DMS79 treated with DMSO at 0.1 percent for 48 hours (cell line): ENCODE measurements at places on chromosomes 3 and 15.

DNA sequence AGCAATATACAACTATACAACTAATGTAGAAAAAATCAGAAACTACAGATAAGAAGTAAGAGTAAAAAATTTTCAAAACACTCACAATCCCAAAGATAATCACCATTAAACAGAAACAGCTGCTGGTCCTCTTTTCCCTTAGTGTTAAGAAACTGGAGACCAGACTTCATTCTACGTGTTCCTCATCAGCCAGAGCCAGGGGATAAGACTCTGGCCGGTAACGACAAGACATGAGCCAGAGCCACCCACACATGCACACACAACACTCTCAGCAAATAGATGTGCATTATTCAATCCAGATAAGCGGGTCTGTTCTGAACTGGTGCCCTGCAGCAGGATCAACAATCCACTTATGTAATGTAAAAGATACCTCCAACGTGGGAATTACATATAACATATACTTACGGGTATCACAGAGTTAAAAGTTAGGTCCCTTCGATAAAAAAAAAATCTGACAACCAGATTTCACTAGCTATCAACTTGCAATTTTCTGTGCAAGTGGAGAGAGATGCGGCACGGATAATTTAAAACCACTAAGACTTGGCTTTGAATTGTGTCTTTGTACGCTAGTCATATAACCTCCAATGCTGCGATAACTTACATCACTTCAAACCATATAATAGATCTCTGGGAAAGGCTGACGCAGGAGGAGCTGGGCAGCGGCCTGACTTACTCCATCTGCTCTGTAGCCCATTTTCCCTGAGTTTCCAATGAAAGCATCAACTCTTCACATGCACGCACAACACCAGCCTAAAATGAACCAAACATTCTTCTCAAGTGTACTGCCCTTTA lies 17.8 kb downstream of the PRICKLE2 start:
- DNase-seq = no peak

- no peak for DNase-seq
These were observed 552.6 kb upstream of the CBLB start for GRCh38 chr3:106421426-106421825.

DNA sequence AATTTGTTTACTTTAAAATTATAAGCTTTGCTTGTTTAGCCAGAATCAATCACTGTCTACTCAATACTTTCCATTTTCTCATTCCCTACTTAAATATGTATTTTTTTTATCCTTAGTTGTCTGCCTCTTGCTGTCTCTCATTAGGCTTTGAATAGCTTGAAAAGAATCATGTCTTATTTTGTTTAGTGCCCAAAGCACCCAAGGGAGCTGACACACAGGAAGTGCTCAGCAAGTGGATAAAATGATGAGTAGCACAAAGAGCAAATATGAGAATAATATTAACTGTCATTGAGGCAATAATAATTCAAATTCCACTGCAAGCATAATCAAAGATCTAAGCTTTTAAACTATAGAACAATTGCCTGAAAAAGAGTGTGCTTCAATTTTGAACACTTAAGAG lies 19.0 kb upstream of the IL1RAP start:
- no peak for DNase-seq

DNA sequence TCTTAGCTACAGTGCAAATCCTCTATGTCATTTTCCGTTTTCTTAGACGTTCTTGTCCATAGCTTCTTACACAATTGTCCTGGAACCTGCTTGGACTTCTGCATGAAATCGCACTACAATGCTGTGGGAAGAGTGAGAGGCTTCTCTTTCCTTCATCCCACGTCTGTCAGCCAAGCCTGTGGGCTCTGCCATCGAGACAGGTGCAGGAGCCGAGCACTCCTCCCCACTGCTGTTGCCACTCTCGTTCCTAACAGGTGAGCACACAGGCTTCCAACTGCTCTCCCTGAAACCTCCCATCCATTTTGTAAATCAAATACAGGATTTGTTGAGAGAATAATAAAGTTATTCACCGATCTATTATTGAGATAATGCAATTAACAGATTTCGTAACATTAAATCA lies 23.5 kb downstream of the ZXDC start:
- DNase-seq = no peak

GRCh38 chr3:69420781-69421520 lies 35.1 kb upstream of the FRMD4B start:
- DNase-seq = no peak

GRCh38 chr3:54928046-54928770 lies at the start of gene LRTM1:
TSS of gene LRTM1 (minus strand) at chr3:54928059. CDS start at chr3:54927911, 148 bp downstream.
- no peak for DNase-seq

- no peak for DNase-seq
These were observed 11.4 kb upstream of the HEG1 start for GRCh38 chr3:125067225-125067624.

GRCh38 chr15:59229015-59229414 lies 22.4 kb downstream of the LDHAL6B start:
- DNase-seq = no peak

DNA sequence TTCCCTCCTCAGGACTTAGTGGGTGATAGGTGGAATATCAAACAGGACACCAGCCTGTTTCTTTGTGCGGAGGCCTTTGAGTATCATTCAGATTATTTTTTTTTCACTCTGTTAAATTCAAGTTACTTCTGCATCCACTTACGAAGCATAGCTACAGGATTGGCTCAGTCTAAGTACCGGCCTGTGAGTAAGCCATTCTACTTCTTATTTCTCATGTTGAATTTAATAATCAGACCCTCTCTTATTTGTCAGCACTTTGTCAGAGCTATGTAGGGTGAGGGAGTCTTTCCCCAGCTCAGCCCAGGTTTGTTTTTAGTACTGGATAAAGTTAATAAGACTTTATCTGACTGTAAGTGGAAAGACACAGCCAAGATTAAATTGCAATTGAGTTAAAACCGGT lies 54.7 kb downstream of the ITPR1 start:
- no peak for DNase-seq

DNA sequence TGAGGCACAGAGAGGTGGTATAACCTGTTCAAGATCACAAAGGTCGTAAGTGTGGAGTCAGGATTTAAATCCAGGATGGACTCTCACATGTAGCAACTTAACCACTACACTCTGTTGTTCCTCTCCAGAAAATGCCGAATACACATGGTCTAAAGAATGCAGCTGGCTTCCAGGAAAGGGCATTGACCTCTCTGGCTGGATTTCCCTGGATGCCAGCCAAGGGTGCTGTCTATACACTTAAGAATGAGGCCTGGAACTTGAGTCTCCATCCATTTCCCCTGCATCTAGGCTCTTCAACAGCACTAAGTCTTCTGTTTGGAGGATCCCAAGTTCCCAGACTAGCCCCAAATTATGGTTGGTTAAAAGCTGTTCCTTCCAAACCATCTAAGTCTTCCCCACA lies 60.5 kb downstream of the CERS3 start:
- DNase-seq = no peak

DNA sequence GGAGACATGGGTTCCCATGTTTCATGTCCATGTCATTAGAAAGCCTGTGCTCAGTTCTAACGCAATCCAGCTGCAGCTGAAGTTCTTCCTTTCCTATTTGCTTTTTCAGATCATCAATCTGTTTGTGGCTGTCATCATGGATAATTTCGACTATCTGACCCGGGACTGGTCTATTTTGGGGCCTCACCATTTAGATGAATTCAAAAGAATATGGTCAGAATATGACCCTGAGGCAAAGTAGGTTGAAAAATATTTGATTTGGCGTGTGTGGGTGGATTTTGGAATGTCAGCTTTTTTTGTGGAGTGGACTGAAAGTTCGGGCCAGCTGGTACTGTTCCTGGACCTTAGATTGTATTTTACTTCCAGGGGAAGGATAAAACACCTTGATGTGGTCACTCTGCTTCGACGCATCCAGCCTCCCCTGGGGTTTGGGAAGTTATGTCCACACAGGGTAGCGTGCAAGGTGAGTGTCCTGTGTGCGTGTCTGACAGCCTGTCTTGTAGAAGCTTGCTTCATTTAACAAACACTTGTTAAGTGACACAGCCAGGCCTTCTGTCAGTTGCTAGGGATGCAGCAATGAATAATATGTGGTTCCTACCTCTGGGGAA lies 69.6 kb downstream of the CHDH start:
- DNase-seq = no peak

- peak; percentile 46 for DNase-seq
These were observed 48.8 kb downstream of the ADAMTS9 start for GRCh38 chr3:64638981-64639481.

DNA sequence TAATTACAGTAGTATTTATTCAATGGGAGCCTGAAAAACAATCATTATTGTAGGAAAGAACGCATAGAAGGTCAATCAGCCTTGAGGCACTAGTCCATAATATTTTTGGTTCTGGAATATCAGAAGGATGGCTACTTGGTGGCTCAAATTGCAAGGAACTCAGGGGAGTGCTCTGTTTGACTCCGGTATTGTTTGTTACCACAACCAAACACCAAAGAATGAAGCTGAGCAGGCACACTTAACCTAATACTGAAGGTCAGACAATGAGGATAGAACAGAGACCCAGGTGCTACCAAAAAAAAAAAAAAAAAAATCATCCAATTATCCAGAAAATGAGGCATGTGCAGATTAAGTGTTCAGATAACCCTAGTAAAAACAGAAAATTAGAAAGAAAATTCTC lies 11.1 kb upstream of the SATB1 start:
- no peak for DNase-seq

- no peak for DNase-seq
These were observed 138.6 kb downstream of the SUCLG2 start for GRCh38 chr3:67515778-67516177.

GRCh38 chr15:51093839-51094605 lies 684 bp downstream of the TNFAIP8L3 start:
- DNase-seq = no peak

GRCh38 chr3:120280026-120280425 lies 5.0 kb downstream of the GPR156 start:
- DNase-seq = no peak

DNA sequence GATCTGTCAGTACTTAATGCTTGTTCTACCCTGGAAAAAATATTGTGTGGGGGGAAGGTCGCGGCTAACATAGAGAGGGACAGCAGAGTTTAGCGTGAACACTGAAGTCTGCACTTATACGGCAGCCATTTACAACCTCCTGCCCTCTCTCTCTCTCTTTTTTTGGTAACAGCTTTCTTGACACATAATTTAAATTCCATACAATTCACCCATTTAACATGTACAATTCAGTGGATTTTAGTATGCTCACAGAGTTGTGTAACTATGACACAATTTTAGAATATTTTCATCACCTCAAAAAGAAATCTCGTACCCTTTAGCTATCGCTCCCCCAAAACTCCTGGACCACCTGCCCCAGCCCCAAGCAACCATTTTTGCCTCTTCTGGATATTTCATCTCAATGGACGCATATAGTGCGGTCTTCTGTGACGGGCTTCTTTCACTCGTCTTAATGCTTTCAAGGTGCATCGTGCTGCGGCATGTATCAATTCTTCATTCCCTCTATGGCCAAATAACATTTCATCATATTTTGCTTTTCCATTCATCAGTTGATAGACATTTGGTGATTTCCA lies 141.8 kb downstream of the XXYLT1 start:
- DNase-seq = no peak

DNA sequence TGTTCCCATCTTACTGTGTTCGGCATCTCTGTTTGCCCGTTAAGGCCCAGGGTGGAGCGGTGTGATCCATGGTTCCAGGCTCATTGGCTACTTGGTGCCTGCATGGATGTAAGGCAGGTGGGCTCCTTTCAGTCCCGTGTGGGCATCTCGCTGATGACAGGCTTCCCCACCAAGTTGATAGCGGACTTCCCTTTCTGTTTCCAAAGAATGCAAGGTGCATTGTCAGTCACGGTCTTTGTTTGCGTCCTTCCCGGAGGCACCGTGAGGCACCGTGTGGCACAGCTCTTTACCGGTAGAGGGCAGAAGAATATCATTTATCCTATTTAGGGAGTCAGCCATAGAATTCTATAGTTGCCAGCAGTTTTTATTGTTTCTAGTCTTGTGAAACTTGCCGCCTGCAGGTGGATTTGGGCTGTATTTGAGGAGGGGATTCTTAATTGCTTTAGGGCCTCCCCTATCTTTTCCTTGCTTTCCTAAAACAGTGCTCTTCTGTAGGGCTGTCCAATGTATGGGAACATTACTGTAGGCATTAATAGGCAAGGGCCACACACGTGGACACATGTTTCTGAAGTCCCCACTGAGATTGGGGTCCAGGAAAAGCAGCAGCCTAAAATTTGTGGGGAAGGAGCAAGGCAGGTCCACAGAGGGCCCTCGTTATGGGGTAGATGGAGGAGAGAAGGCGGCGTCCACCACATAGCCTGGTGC lies 244.1 kb downstream of the SLCO3A1 start:
- peak; percentile 62 for DNase-seq

DNA sequence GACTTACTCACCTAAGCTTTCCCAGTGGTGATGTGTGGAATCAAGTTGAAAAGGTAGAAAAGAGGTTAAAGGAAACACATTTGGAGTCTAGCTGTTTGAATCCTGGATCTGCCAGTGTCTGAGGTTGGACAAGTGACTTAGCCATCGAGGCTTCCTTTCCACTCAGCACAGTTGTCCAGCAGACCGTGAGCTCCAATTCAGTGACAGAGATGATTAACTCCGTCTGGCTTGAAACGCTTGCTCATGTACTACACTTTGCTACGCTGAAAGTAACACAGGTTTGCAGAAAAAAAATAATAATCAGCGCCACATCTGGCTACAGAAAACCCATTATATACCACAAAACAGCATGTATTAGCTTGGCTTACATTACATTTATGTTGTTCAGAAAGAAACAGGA lies 364.9 kb upstream of the MCTP2 start:
- no peak for DNase-seq

GRCh38 chr3:44905446-44906157 lies 31.2 kb downstream of the TGM4 start:
- no peak for DNase-seq

- DNase-seq = no peak
These were observed 46.4 kb downstream of the IL1RAP start for GRCh38 chr3:190560013-190560895.

GRCh38 chr15:92820236-92821021 lies 79.7 kb upstream of the CHD2 start:
- peak; percentile 63 for DNase-seq

DNA sequence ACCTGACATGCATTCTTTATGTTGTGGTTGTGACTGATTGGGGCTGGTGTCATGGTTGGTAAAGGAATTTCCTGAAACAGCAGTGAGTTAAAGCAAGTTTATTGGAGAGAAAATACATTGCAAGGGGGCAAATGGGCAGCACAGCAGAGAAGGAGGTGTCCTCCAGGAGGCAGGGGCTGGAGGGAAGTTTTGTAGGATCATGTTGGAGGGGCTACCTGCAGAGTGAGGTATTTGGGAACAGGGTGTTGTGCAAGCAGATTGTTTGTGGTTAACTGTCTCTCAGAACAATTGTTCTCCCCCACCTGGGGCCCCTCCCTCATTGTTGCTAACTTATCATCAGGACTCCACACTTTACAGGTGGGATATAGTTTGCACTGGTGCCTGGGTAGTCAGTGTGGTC lies 196.0 kb downstream of the NSUN3 start:
- no peak for DNase-seq

DNA sequence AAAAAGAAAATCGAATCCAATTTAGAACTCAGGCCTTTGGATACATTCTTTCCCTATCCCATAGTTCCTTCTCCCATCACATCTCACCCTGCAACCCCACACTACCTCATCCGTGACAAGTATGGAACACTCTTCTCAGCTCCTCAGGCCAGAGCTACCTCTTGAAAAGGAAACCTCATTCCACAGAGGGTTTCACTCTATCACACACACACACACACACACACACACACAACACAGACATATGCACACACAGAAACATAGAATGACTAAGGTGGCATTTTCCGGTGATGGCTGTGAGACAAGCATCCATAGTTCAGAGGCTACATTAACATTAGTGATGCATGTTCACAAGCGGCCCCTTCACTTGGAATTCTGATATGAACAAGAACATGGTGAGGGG lies 122.0 kb upstream of the HES1 start:
- DNase-seq = no peak

GRCh38 chr3:57164217-57164656 lies 916 bp downstream of the IL17RD start:
- no peak for DNase-seq
